Activated CD4-positive, alpha-beta T cell treated with anti-CD3 and anti-CD28 coated beads, Interleukin-2, Interleukin-4, amounts not matched to agents 100 ng/mL and 50 ng/mL, durations not matched to agents 16 hours and 8 hours (primary cell): ENCODE measurements at places on chromosomes 2 and 18.

DNA sequence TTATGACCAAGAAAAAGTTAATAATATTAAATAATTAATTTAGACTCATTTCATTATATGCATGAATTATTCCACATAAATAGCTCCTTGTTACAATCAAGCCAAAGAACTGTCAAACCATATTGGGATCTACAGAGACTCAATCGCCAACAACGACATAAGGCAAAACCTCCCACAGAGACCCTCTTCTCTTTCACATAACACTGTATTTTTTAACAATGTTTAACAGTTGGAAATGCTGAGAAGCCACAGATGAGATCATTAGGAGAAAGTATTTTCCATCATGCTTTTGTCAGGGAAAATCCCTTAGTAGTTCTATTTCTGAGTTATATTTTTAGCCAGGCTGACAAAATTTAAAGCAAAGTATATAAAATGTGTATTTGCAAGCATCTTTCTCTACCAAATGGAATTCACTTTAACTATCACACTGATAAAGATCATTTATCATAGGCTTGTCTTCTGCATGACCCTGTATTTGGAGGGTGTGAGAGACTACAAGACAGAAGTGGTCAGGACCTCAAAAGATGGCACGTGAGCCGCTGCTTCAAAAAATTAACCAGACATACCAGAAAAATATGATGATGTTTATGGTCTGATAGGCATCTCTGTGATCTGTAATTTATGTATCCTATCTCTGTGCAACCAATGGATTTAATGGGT lies 383.8 kb downstream of the NRXN1 start:
- no peak for DNase-seq

GRCh38 chr2:166127217-166128155 lies at the start of gene SCN1A:
TSS of gene SCN1A (minus strand) at chr2:166128020. CDS start at chr2:166073621, 54,399 bp downstream.
- peak; percentile 39 for DNase-seq

DNA sequence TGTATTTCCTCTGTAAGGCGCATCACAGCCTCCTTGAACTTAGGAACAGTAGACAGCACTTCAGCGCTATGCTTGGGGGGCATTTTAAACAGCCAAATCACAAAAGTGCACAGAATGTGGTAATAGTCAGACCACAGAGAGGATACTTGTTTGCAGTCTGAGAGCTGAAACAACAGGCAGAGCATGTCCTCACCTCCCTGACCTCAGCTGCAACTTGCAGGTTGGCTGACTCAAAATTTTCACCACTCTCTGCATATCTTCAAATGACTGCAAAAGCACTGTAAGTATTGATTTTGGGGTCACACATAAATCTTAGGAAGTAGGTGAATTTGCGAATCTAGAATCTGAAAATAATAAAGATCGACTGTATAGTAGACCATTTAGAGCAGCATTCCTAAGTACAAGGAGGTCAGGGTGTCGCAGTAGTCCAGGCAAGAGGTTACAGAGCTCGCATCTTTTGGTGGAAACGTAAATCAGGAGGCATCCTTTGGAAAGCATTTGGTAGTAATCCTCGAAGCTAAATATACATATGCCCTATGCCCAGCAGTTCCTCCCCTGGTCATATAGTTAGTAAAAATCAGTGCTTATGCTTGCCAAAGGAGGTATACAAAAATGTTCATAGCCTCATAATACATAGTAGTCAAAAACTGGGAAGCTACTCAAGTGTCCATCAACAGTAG lies 108.2 kb upstream of the MYCN start:
- DNase-seq = no peak

GRCh38 chr2:160427629-160428404 lies 65.8 kb downstream of the RBMS1 start:
- peak; percentile 63 for DNase-seq

DNA sequence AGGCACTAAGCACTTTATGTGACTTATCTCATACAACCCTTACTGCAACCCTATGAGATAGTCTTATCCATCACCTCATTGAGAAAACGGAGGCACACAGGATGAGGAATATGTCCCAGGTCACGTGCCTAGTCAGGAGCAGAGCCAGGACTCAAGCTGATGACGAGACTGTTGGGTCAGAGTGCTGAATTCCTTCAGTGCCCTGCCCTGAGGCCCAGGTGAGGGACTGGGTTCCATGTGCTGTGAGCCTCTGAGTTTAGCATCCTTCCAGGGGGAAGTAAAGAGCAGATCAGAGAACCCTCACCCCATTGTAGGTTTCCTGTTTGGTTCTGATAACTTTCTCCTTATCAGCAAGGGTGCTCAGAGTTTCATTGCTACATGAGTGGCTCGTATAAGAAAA lies 11.7 kb upstream of the EDAR start:
- no peak for DNase-seq

DNA sequence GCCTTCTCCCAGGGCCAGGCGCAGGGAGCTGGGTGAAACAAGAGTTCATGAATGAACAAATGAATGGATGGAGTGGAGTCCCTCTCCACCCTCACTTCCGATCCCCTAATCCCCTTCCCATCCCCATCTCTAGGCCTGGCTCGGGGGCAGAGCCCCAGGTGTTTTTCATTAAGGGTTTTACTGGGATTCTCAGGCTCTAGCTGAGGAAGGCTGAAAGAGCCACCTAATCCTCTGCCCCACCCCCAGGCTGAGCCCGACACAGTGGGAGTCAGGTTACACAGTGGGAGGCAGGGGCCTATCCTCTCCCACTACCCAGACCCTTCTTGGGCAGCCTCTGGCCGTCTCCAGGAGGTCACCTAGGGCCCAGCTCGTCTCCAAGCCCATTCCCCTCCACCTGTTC lies 36.1 kb downstream of the SDC1 start:
- no peak for DNase-seq

DNA sequence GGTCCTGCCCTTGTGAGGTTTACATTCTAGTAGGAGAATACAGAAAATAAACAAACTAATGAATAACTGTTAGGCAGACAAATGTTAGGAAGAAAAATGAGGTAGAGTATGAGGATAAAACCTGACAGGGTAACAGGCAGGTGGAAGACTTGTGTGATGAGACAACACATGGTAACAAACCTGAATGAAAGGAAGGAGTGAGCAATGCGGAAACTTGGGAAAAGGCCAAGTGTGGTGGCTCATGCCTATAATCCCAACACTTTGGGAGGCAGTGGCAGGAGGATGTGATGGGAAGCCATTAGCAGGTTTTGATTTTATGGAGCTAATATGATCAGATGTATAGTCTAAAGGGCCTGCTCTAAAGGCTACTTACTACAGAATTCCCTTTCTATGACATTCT lies 74.2 kb downstream of the INO80D start:
- DNase-seq = no peak

DNA sequence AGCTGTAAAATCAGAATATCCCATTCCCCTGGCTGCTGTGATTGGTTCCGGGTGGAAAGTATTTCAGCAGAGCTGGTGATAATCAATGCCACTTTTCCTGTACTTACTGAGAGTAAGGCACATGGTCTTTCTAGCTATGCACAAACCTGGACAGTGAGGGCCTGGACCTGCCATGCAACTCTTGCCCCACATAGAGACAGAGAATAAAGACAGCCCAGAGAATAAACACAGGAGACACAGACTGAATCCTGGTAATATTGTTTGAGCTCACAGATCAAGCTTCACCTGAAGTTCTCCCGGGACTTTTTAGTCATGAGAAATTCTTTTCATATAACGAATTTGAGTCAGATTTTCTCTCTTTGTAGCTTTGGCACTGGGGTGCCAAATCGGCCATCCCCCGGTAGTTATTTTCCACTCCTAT lies 81.9 kb downstream of the ACAA2 start:
- no peak for DNase-seq

GRCh38 chr18:47191961-47192360 lies 15.8 kb upstream of the IER3IP1 start:
- no peak for DNase-seq

GRCh38 chr18:1048032-1048431 lies 143.4 kb downstream of the ADCYAP1 start:
- DNase-seq = no peak

- DNase-seq = no peak
Measured at GRCh38 chr2:202373490-202373889, 2.6 kb upstream of the BMPR2 start.

DNA sequence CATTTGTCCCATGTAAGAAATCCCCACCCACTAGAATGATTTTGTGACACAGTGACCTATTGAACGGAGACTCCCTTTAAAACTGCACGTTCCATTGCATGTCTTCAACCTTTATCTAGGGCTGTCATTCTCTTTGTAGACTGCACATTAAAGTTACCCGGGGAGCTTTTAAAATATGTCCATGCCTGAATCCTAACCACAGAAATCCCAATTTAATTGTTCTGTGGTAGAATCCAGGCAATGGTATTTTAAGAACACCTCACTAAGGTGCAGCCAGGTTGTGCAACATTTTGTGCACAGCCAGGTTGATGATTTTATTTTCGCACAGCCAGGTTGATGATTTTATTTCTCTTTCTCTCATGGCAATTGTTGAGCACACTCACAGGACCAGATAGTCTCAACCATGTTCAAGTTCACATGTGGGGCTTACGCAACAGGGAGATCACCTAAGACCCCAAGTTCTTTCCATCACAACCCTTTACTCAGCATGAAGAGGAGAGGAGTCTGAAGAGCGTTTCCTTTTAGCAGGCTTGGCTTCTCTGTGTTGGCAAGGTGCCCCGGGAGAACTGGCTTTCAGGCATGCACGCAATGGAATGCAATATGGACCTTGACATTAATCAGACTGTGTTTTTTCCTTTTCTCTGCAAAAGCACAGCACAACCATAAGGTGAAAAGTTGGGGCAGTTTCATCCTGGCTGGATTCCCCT lies 467.3 kb upstream of the ETAA1 start:
- DNase-seq = no peak

- DNase-seq = no peak
Measured at GRCh38 chr18:7565677-7566076, 1.4 kb upstream of the PTPRM start.

GRCh38 chr2:197028230-197028629 lies 101.7 kb upstream of the PGAP1 start:
- DNase-seq = no peak

DNA sequence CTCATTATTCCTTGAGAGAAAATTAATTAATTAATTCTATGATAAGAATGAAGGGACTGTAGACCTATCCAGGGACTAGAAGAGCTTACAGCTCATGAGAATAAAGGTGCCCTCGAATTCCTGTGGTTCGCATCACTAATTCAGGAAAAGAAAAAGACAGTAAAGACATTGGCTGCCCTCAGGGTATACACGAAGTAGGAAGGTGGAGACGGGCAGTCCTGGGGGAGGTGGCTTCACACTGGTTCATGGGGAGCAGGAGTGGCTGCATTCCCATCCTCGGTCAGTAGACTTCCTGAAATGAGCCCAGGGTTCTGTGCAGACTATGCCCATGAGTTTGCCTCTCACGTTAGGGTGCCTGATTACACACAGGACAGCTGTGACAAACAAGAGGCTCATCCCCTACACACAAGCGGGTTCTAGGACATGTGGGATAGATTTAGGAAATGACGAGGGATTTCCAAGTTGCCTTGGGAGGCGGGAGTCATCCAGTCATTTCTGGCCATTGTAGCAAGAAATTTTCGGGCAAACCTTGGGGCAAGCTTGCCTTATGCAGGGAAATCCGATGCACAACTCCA lies 282.2 kb downstream of the CYP26B1 start:
- no peak for DNase-seq

GRCh38 chr2:10981451-10981850 lies 69.7 kb downstream of the KCNF1 start:
- DNase-seq = no peak

DNA sequence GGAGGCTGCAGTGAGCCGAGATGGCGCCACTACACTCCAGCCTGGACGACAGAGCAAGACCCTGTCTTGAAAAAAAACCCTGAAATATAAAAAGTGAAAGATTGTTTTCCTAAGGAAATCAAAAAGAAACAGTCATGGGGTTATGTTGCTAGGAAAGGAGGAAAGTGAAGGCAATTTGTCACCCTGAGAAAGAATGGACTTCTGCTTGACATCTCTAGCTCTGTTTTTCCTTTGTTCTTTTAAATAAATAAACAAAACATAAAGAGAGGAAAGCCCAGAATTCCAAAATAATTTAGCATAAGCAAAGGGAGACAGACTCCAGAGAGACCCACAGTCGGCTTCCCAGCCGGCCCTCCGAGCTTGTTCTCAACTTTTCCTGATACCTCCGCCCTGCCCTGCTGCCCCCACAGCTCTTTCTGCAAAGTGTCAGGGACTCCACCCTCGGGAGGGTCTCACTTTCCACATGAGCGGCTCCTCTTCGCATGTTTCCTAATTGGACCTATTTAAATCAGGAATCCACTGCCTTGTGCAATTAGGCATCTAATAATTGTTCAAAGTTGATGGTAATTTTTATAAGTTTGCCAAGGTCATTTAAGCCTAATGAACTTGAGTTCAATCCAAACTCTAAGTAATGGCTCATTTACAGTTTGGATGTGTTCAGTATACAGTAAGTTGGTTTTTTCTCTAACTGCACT lies 49.8 kb upstream of the COPS8 start:
- no peak for DNase-seq

DNA sequence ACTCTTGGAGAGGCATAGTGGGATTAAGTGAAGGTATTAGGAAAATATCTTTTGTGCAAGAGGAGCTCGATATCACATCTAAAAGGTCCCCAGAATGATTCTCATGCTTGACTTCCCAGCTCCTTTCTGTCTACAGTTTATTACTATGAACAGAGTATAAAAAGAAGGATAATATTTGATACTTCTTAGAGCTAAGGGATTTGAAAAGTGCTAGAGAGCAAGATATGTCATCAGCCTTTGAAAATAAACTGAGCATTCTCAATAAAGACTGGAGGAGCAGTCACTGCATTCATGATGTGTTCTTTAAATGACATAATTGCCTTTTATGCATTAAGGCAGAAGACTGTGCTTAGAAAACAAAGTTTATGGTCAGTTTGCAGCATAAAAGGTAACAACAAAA lies 543.2 kb upstream of the NRXN1 start:
- no peak for DNase-seq

- no peak for DNase-seq
Measured at GRCh38 chr2:119212139-119212800, 11.4 kb upstream of the STEAP3 start.

DNA sequence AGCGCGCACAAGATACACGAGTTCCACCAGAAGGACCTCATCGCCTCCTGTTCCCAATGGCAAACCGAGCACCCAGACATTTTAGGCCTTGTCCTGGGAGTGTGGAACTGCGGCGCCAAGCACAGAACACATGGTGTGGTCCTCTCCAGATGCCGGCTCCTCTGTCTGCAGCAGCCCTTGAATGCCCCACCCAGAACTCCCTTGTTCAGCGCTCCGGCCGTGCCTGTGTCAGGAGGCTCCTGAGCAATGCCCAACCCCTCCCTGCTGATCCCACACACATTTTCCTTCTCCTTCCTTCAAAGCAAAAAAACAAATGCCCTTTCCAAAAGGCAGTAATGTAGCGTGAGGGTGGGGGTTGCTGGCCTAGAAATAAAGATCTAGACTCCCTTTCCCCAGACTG lies 89.8 kb downstream of the GFPT1 start:
- DNase-seq = no peak

GRCh38 chr2:165203689-165204559 lies at the start of gene SCN3A:
TSS of gene SCN3A (minus strand) at chr2:165204050. CDS start at chr2:165176394, 27,656 bp downstream.
- DNase-seq = peak; percentile 15

DNA sequence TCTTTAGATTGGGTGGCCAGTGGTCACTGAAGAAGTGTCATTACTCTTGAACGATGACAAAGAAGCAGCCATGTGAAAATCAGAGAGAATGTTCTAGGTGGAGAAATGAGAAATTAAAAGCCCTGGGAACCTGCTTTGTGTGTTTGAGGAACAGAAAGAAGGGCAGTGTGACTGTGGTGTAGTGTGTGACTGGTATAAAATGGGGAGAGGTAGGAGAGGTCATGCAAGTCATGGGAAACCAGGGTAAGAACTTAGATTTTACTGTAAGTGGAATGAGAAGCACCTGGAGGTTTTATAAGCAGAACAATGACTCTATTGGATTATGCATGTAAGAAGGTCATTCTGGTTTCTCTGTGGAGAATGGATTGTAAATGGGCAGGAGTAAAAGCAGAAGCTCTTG lies 12.2 kb downstream of the ICOS start:
- no peak for DNase-seq
